ENCODE measurements at places on chromosomes 5 and 9.
A peak's percentile ranks its signal among the peaks of the same experiment; 100 is the strongest.

GRCh38 chr5:14112998-14113652 lies 30.0 kb upstream of the TRIO start:
- DNase-seq: no peak

- no peak for DNase-seq
Observed at GRCh38 chr9:7315746-7316145, 483.8 kb downstream of the DMAC1 start.

DNA sequence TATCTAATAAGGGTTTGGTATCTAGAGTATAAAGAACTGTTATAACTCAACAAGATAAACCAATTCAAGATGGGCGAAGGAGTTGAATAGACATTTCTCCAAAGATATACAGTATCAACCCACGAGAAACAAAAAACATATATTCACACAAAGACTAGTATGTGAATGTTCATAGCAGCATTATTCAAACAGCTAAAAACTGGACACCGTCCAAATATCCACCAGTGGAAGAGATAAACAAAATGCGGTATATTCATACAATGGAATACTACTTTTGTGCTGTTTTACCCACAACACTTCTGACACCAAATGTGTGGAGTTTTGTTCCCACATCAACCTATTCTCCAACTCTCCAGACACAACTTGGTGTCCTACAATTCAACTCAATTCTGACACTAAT lies 33.1 kb downstream of the EGR1 start:
- no peak for DNase-seq

GRCh38 chr5:35979715-35980114 lies 11.5 kb downstream of the UGT3A1 start:
- no peak for DNase-seq

DNA sequence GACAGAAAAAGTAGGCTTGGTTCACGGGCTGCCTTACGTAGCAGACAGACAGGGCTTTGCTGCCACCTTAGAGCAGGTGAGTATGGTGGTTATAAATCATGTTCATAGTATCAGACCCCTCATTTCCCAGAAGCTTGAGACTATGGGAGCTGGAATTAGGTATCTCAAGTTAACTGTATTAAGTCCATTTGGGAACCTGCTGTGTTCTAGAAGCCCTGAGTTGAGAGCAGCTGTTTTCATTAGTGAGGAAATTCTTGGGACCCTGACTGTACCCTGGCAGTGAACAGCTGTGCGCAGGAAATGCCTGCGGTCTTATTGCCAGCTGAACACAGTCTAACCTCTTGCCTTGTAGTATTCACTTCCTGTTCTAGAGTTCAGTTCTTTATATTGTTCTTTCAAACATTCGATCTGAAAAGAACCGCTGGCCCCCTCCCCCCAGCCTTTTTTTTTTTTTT lies 29.8 kb downstream of the UGCG start:
- DNase-seq: no peak

DNA sequence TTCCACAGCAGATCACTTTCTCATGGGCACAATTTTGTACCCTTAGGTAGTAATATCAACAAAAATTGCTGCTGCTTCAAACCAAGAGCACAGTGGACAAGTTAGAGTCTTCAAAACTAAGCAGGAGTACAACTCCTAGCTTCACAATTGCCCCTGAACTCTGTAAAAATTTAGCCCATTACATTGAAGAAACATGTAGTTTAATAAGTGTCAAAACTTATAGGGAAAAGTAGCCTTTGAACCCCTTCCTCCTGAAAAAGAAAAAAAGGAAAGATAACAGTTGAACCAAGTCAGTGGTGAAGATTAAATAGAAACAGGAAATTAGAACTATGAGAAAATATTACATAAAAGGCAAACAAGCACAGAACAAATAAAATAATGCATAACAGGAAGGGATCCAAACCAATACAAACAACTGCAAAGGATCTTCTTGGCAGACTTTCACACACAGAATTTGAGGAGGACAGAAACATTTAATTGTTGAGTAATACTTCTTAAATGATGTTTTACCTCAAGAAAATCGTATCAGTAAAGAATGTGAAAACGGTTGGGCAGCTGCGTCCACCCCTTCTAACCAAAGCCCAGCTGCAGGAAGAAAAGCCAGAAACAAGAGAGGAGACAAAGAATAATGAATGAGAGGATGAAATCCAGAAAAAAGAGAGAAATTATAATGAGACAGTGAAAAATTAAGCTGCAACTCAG lies 636.0 kb downstream of the NR2F1-AS1 start:
- DNase-seq: no peak

DNA sequence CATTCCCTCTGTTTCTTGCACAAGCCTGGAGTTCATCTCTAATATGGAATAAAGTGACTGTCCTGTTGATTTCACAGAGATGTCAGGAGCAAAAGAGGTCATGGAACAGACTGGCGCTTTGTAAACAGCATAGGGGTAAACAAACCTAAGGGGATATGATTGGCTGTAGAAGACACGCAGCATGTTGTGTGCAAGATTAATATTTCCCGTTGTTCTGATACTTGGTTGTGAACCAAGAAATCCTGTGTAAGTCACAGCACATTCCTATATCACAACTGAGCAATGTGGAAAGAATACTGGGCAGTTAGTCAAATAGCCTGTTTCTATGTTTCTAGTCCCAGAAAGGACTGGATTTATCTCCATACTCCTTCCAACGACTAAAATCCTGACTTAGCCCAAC lies 3.2 kb downstream of the ADAMTS12 start:
- DNase-seq: no peak

DNA sequence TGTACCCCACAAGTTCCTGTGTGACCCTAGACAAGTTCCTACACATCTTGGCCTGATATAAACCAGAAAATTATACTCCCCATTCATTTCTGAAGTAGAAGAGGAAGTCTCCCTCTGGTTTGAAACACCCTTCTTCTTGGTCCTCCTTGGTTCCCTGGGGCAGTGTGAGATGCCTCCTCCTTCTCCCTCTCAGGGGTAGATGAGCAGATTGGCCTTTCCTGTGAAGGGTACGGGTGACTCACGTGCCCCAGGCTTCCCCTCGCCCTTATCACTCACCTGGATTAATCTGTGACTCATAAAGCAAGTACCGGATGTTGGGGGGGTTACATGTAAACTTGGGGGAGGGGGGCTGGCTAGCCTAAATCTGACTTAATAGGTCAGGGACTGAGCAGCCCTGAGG lies 11.1 kb upstream of the AQP3 start:
- no peak for DNase-seq

- peak; percentile 24 for DNase-seq
Observed at GRCh38 chr5:140108093-140109017, 5.6 kb upstream of the PURA start.

GRCh38 chr5:72599519-72600370 lies 92.5 kb upstream of the ZNF366 start:
- no peak for DNase-seq

GRCh38 chr5:107313921-107314320 lies 356.8 kb downstream of the EFNA5 start:
- DNase-seq: no peak

GRCh38 chr5:20636686-20637085 lies 648.7 kb upstream of the CDH18 start:
- DNase-seq: no peak

DNA sequence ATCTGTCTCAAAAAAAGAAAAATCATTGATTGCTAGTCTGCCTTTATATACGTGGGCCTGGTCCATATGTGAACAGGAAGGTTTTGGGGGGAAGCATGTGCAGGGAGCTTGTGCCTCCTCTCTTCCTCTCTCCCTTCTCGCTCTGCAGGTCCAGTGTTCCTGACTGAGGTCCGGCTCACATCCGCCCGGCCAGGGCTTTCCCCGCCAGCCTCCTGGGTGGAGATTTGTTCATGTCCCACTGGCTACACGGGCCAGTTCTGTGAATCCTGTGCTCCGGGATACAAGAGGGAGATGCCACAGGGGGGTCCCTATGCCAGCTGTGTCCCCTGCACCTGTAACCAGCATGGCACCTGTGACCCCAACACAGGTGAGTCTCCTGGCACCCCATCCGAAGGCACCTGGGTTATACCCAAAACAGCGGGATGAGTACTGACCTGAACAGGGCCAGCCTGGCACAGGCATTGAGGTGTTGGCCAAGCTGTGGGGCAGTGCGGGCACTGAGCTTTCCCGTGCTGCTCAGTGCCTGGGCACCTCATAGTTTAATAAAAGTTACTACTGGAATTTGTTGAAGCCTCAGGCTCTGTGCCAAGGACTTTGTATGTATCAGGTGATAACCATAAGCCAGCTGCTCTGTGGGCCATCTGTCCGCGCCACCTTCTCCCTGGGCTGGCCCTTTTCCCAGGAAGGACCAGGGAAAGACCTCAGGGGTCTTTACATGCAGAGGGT lies 39.4 kb upstream of the AIF1L start:
- DNase-seq: no peak

DNA sequence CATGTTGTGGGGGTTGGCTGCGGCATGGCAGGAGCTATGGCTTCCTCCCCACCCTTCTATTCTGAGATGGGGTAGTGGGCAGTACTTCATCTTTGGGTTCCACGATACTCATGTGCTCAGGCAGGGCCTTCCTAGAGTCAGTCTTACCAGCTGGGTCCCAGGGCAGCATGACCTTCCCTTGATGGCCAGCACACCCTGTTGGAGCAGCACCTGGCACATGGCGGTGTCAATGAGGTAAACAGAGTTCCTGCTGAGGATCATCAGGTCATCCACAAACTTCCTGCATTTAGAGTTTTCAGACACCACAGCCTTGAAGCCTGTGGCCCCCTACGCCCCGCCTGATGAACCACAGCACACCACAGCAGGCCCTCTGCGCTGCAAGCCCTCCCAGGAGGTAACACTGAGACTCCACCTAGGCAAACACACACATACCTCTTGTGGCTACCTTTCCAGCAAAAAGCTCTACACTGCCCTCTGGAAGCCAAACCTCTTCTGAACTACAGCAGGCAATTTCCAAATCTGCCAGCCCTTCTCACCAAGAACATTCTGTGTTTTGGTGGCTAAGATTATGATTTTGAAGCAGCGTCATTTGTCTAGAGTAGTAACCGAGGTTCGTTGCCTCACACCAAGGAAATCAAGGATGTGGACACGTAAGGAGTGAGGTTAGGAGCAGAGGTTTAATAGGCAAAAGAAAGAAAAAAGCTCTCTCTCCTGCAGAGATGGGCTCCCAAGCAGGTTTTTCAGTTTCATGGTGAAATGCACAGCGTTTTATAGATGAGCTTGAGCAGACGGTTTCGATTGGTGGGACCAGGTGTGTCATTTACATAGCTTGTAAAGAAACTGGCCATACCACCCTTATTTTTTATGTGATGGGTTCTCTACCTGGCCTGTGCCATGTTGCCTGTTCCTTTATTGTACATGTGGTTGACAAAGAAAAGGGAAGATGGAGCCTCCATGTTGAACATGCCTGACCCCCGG lies 20.3 kb upstream of the TMEM174 start:
- DNase-seq: no peak

GRCh38 chr5:135159626-135160025 lies 125.6 kb upstream of the PITX1 start:
- DNase-seq: no peak

DNA sequence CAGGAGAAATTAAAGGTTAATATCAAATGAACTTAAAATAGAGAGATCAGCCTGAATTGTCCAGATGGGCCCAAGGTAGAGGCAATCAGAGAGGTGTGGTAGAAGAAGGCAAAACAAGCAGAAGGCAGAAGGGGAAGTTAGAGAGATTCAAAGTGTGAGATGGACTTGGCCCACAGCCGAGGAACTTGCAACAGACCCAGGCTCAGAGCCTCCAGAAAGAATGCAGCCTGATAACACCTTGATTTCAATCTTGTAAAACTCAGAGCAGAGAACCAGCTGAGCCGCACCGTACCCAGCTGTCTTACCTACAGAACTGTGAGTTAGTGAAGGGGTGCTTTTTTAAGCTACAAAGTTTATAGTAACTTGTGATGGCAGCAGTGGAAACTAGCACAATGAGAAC lies 190.9 kb downstream of the RFK start:
- no peak for DNase-seq

DNA sequence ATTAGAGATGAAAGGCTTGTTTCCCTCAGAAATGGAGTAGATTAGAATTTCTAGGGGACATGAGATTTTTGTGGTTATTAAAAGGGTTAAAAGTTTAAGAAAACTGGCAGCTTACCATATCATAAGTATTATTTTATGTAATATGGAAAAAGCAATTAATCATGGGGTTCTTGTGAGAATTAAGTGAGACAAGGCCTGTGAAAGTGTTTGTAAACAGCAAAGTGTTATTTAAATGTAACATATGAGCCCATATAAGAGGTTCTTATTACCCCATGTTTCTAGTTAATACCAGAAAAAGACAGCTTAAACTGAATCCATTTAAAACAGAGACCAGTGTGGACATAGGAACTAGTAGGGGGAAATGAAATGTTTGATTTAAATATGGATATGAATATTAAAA lies 241.1 kb upstream of the PIK3R1 start:
- no peak for DNase-seq

DNA sequence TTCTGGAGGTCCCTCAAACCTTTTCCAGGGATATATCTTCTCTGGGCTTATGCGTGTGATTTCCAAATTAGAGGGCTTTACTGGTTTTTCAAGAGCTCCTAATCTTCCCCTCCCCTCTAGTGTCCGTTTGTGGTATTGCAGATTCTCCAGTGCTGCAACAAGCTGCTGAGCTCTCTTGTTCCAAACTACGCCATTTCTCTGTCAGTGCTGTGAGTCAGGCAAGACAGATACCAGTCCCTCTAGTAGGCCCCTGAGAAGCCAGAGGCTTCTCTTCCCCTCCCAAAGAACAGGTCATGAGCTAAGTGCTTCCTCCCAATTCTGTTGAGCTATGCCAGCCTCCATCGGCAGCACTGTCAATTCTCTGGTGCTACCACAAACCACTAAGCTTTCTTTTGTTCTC lies 149.5 kb downstream of the FANCC start:
- DNase-seq: no peak

DNA sequence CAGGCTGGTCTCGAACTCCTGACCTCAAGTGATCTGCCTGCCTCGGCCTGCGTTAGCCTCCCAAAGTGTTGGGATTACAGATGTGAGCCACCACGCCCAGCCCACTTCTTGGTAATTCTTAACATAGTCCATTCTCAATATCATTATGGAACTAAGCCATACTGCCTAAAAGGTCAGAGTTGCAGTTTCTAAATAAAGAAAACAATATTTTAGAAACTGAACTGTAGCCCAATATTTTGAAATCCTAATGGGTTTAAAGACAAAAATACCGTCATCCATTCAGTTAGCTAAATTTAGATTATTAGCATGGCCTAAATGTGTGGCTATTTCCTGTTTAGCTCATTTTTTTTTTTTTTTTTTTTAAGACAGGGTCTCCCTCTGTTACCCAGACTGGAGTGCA lies 99.5 kb downstream of the USP20 start:
- no peak for DNase-seq

DNA sequence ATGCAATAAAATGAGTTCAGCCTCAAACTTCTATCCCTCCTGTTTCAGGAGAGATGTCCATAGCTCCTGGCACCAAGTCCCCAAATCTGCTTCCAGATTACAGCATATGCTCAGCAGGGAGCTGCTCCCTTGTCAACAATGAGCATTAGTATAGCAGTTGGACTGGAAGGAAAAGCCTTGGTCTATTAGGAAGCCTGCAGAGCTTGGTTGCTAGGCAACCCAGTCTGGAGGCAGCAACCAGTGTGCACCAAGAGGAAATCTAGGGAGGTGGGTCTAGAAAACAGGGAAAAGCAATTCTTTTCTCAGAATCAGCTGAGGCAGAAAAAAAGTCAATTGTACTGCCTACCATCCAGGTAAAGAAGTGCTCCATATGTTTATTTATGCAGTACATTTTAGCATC lies 229.5 kb upstream of the NMUR2 start:
- peak; percentile 44 for DNase-seq

- DNase-seq: no peak
Observed at GRCh38 chr5:137613554-137614265, 114.6 kb upstream of the SPOCK1 start.
